ENCODE measurements at places on chromosomes 12 and 14.

GRCh38 chr14:72855913-72856312 lies 38.0 kb downstream of the DPF3 start:
- peak; percentile 23 for DNase-seq

DNA sequence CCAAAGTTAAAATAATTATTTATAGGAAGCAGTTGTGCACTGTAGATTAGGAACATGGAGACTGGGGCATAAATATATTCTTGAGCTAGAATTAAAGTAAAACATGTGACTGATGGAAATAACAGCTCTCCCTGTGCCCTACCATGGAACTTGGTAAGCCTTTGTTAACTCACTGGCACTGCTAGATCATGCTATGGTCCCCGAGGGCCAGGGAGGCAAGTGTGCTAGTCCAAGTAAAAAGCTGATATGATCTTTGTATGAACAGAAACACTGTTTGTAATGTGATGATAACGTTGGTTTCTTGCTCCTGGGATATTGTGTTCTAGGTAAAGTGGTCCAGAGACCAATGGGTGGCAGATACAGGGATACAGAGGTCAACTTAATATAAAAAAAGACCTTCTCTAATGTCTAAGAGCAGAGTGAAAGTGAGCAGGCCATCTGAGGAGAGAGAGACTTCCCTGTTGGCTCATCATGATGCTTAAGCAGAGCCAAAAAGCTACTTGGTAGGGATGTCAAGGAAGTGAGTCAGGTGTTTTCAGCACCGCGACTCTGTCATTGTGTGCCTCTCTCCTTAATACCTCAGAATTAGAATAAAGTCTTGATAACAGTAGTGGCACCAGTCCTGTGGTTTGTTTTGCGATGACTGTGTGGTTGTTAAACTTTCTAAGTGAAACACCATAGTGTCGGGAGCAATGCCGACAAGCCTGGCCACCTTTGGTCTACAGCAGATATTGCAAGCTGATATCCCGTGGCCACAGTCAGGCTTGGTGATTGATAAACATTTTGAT lies 27.6 kb downstream of the BICD1 start:
- peak; percentile 32 for DNase-seq

- DNase-seq = no peak
These were observed 2.3 kb downstream of the ARF3 start for GRCh38 chr12:48954841-48955501.

DNA sequence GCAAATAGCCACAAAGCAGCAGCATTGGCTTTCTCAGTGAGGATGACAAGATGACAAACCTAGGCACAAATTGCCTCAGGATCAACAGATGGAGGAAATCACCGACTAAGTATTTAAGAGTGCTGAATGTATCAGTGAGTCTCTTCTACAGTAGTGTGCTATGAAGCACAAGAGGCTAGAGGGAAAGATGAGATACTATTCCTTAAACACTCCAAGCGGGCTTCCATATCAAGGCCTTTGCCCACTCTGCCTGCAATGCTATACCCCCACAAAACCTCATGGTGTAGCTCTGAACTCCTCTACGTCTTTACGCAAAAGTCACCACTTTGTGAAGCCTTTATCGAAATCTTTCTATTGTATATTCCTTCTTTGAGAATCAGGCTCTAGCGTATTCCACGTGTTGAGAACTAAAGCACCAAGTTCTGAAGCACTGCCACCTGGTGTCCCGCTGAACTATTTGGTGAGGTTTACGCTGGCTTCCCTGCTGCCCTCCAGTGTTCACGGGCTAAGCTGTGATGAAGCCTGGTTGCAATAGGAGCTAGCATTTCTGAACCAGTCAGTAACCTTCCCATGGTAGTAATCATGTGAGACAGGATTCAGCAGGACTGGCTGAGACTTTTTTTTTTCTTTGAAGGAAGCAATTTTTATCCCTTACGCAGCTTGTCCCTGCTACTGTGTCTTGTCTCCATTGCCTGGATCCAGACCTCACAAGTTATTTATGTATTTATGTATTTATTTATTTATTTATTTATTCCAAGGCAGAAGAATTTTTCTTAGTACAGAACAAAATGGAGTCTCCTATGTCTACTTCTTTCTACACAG lies 426.5 kb upstream of the OR4E1 start:
- peak; percentile 30 for DNase-seq

DNA sequence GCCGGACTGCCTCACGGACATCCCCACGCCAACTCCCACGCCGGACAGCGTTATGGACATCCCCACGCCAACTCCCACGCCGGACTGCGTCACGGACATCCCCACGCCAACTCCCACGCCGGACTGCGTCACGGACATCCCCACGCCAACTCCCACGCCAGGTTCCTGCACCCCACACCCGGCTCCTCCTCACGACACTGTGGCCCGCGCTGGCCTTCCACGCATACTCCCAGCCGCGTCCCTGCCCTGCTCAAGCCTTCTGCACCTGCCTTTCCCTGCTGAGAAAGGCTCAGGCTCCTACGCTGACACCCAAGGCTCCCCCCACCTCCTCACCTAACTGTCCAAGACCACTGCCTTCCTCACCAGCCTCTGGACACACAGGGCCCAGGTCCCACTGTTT lies 9.7 kb downstream of the CACNA2D4 start:
- no peak for DNase-seq

DNA sequence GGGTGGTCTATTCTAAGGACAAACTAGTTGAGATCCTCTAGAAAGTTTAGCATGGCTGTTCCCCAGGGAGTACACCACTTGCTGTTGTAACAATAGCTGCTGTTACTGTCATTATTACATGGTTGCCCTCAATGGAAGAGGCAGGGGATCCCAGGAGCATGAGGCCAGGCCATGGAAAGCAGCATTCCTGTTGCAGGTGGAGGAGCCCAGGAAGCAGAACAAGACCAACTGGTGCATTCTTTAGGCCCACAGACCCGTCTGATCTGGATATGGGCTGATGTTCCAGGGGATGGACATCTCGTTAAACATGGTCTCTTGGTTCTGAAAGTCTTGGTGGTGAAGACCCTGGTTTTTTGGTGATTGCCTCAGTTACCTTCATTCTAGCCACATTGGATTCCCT lies 109.2 kb upstream of the WSCD2 start:
- no peak for DNase-seq

DNA sequence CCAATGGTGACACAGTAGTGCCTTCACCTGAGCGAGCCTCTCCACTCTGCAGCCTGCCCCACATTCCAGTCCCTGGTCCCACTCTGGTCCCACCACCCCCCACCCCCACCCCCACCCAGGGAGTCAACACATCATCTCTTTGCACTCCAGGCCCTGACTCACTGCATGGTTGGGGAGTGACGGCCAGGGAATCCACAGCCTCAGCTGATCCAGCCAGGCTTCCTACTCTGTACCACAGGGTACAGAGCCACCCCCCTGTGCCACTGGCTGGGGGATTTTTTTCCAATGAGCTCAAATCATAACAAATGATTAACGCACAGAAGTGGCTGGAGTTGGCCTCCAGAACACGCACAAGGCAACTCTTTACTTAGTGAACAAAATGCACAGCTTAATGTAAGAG lies 233.7 kb downstream of the NTF3 start:
- peak; percentile 98 for DNase-seq
